ENCODE measurements at places on chromosomes 12 and 14.

DNA sequence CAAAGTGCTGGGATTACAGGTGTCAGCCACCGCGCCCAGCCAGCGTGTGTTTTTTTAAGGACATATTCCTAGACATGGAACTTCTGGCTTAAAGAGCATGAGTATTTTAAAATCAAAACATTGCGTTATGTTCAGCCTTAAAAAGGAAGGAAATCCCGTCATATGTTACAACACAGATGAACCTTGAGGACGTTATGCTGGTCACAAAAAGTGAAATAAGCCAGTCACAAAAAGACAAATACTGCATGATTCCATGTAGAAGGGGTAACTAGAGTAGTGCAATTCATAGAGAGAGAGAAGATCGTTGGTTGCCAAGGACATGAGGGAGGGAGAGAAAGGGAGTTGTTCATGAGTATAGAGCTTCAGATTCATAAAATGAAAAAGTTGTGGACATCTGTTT, 53.9 kb downstream of the ACACB start:
- no peak for DNase-seq

DNA sequence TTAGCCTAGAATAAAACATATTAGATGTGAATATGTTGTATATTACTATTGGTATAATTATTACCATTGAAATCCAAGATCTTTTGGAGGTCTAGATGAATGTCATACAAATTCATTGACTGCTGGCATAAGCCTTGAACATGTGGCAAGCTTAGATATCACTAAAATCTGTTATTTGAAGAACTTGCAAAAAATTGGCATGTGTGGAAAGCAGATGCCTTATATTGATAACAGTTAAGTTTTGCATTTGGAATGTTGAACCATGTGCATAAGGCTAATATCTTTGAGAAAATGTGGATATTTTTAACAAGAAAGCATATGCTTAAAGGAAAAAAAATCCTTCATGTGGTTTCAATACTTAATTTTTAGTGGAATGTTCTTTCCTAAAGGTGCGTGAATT, 203.6 kb upstream of the PRICKLE1 start:
- DNase-seq: no peak

GRCh38 chr14:98651037-98651436, 621.0 kb downstream of the BCL11B start:
- DNase-seq: no peak

GRCh38 chr12:131907379-131908091, 13.1 kb downstream of the ULK1 start:
- no peak for DNase-seq

DNA sequence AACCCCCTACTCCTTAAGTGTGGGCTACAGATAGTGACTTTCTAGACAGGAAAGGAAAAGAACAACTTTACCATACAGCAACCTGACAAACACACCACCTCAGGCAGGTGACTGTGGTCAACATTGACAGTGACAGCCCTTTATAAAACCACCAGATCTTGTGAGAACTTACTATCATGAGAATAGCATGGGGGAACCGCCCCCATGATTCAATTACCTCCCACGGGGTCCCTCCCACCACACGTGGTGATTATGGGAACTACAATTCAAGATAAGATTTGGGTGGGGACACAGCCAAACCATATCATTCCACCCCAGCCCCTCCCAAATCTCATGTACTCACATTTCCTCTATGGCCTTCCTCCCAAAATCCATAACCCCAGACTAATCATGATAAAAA, 16.3 kb downstream of the OR10P1 start:
- DNase-seq: no peak

DNA sequence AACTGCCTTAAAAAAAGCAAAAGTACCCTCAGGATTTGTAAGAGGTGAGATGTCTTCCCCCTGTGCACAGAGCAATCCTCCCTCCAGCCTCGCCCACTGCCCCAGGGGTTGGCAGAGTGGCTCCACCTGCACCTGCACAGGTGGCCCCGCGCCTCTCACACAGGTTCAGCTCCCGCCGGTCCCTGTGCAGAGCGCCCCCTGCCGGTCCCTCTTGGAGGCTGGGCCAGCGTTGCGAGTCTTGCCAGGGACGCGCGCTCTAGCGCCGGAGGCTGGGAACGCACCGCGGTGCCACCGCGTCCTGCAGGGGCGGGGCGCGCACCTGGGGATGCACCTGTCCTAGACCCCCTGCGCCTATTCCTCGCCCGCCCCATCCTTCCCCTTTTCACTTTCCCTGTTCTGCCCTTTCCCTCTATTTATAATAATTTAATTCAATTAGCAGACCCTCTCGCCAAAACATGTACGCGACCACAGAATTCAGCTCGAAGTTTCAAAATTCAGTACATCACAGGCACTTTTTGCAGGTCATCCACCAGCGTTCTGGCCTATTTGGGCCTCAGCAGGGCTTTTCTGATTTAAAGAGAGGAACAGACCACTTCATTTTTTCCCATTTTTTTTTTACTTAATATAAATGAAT, 618.6 kb downstream of the AACS start:
- DNase-seq: peak; percentile 66

DNA sequence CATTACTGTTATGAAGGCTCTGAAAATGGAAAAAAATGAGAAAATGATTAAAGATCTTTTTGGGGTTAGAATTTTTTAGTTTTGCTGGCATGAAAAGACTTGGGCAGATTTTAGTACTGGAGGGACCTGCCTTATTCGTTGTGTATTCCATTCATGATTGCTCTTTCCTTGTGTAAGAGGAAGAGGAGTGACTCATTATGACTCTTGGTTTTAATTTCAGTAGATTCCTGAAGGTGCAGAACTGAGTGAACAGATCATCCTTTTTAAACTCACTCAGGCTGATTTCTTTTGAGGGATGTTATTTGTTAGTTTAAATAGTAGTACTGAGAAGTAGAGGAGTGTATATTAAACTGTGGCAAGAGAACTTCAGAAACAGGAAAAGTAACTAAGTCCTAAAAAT, 41.6 kb downstream of the AKAP6 start:
- DNase-seq: no peak

DNA sequence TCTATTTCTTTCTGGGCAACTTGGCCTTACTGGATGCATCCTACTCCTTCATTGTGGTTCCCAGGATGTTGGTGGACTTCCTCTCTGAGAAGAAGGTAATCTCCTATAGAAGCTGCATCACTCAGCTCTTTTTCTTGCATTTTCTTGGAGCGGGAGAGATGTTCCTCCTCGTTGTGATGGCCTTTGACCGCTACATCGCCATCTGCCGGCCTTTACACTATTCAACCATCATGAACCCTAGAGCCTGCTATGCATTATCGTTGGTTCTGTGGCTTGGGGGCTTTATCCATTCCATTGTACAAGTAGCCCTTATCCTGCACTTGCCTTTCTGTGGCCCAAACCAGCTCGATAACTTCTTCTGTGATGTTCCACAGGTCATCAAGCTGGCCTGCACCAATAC, 5.3 kb downstream of the OR4N5 start:
- no peak for DNase-seq

DNA sequence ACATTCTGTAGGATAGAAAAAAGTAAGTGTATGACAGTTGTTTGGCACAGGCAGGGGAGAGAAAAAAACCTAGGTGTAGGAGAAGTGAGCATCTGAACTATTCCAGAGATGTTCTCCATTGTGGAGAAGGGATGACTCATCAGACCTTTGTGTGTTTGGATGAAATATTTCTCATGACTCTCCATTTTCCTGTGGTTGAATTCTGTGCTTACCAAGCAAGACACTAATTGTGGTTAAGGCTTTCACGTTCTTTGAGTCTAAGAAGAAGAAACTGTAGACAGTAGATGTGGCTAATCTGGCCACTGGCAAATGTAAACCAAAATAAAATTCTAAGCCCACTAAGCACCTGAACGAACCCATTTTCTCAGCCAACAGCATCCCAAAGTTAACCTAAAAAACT, 107.9 kb upstream of the GZMB start:
- DNase-seq: no peak

GRCh38 chr12:108482717-108483212, 32.3 kb upstream of the FICD start:
- DNase-seq: no peak

DNA sequence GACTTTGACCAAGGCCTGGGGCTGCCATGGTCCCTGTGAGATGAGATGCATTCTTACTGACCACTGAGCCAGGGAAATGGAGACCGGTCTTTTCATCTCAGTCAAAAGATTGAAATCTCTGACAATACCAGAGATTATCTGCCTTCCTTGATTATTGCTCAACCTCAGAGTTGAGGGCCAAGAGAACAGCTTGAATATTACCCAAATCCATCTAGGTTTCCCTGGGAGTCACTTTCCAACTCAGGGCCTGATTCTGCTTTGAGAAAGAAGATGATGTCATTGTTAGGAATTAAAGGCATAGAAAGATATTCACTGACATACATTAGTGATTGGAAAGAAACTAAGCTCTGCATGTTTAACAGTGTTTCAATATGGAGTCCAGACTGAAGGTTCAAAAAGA, 515.9 kb upstream of the TBX3 start:
- no peak for DNase-seq

DNA sequence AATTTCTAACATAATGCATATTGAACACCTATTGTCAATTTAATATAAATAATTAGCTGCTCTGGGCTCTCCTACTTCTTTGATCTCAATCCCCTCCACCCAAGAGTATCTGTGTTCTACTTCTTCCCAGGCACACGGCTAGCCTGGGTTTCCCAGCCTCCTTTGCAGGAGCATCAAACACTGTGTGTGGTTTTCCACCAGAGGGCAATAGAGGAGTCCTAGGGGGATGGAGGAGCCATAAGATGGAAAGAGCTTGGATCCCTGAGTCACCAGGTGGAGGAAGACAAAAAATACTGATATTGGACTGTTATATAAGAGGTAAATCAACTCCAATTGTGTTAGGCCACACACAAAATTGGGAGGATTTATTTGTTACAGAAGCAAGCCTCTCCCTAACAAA, 333.7 kb downstream of the GLT1D1 start:
- peak; percentile 11 for DNase-seq

- DNase-seq: no peak
Observed at GRCh38 chr12:47216150-47216677, 136.5 kb upstream of the AMIGO2 start.

DNA sequence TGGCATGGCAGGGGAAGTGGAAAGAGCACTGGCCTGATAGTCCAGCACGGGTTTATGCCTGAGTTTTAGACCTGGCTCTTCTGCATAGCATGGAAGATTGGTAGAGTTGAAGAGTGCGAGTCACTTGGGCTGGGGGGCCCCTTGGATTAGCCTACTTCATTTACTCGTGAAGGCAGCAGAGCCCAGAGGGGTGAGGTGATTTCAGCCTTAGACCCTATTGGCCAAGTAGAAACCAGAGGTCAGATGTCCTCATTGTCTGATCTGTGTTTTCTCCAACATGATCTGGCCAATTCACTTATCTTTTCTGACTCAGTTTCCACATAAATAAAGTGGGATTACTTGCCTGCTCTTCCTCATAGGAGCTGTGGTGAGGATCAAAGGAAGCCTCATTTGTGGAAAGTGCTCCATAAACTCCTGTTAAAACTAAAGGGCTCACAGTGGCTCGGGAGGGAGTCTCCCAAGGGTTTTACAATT, 1.9 kb downstream of the PLEKHG3 start:
- DNase-seq: no peak

- DNase-seq: no peak
Observed at GRCh38 chr12:17802657-17803641, 287.0 kb downstream of the RERGL start.

- DNase-seq: peak; percentile 86
Observed at GRCh38 chr12:122123051-122123760, 44.6 kb downstream of the MLXIP start.

DNA sequence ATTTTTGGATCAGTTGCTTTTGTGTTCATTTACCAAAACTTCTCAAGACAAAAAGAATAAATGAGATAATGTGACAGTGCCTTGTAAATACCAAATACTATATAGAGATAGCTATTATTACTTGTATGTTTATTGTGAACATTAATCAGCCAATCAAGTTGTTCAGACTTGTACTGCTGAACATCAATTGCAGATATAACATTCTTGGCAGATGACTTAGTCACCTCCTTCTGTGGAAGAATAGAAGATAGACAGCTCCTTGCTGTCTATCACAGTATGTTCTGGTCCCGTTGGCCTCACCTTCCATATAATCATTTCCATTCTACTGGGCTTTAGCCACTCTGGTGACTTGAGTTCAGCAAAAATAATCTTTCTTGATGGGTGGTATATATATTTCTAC, 30.1 kb downstream of the PSEN1 start:
- DNase-seq: no peak

DNA sequence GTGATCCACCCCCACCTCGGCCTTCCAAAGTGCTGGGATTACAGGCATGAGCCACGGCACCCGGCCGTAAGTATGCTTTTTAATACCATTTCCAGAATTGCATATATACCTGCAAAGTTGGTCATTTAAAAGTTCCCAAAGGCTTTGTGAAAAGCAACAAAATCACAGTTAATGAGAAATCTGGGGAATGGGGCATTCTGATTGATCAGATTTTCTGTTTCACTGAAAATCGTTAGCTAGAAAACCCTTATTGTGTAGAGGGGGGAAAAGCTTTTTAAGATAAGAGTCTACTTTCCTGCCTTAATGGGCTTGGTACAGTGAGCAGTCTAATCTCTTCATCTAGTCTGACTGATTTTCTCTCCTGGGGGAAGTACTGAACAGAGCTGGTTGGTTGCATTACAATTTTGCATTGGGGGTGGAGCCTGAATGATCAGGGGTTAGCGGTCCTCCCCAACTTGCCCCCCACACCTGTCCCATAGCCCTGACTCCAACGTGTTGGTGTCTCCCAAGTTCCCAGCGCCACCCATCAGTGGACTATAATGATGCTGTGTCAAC, 23.8 kb downstream of the IL31 start:
- DNase-seq: peak; percentile 35

DNA sequence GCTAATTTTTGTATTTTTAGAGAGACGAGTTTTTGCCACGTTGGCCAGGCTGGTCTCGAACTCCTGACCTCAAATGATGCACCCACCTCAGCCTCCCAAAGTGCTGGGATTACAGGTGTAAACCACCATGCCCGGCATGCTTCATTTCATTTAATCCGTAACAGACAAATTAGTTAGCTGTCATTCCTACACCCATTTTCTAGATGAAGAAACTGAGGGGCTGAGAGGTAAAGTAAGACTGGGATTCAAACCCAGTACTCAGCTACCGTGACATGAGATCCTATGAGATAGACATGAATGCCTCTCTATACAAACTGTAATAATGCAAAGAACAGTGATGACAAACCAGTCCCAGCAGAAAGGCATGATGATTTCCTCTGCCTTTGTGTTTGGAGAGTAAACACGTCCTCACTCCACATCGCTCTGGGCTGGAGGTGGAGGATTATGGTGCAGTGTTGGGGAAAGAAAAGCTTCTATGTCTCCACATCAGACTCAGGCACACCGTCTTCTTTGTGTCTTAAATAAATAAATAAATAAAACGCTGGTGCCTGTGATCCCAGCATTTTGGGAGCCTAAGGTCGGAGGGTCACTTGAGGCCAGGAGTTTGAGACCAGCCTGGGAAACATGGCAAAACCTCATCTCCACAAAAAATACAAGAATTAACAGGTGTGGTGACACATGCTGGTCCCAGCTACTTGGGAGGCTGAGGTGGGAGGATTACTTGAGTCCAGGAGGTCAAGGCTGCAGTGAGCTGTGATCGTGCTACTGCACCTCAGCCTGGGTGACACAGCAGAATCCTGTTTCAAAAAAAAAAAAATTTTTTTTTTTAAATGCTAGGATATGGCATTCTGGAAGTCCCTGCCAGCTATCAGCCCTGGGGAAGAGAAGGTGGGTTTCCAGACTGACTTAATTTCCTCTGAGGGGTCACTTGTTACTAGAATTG, 10.5 kb downstream of the VSX2 start:
- no peak for DNase-seq
